ENCODE measurements at places on chromosomes 5 and 9.

DNA sequence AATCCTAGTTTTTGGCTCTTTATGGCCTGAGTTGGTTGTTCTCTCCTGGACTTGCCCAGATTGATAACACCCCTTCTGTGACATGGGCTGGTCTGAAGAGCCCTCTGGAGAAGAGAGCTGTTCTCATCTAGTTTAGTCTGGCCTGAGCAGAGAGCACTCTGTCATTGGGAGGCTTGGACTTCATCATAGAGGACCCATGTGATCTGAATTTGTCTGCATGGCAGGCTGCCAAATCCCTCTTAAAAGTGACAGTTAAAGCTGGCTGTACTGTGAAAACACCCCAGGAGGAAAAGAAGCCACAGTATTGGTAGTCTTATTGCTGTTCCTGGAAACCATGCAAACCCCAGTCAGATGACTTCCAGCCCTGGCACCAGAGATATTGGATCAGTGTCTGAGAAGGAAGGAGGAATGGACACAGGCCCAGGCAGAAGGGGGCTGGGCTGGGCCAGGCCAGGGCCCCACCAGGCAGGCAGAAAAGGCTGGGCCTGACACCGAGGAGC is 3.7 kb upstream of the WDR31 start:
- DNase-seq = peak; percentile 98

DNA sequence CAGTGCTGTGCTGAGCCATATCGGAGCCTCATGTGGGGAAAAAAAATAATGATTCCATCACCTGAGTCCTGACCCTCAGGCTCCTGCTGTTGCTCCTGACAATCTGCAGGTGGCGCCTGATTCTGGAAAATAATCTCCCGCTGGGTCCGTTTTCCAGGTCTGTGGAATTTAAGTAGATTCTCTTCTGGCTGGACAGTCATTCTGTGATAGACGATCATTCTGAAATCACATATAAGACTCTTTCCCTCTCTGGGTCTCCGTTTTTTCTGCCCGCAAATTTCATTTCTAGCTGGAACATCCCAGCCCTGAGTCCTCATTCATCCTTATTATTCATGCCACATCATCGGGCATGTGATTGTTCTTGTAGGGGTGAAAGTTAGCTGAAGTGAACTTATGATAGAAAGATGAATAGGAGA is 22.1 kb upstream of the STXBP1 start:
- peak; percentile 52 for DNase-seq

DNA sequence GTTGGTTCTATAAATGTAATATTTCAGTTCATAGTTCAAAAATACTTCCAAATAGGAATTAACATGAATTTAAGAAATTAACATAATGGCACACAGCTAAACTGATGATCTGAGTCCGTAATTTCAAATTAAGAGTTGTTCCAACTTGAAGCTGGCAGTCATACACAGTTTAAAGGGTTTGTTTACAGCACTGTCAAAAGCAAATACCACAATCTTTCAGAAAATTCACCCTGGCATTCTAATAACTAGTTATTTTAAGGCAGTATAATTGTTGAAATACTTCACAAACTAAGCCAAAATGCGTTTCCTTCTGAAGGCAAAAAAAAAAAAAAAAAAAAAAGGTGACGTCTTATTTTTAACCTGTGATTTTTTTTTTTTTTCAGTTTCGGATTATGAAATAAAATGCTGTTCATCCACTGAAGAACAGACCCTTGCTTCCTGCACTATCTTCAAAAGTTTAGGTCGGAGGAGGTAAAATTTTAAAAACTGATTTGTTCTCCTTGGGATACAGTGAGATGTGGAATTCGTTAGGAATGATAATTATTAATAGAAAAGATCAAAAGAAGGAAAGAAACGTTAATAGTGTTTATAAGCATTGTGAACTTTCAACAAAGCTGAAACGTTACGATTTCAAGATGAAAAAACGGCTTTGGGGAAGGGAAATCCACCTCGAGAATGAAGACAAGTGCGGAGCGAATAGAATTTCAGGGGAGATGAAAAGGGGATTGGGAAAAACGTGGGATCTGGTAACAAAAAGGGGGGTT is 850 bp downstream of the IL6ST start:
- DNase-seq = no peak

- no peak for DNase-seq
Observed at GRCh38 chr9:74095925-74096324, 401.2 kb upstream of the RORB start.

DNA sequence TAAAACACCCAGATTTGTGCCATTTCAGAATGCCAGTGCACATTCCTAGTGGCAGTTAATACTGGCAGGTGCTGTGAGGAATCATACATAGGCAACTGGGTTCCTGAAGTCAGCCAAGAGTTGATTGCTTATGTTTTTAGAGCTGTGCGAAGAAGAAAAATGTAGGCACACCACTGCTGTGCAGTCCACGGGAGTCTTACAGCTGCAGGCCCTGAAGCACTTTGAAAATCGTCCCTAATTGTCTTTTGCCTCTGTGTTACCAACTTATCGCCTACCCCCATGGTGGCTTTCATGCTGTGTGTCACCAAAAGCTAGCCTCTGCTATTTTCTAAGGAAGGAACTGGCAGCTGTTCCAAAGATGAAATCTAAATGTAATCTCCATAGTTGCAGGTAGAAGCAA is 263.9 kb downstream of the ARRDC3 start:
- no peak for DNase-seq

- DNase-seq = no peak
Observed at GRCh38 chr9:27703216-27703980, 130.1 kb upstream of the C9orf72 start.

- no peak for DNase-seq
Observed at GRCh38 chr9:117722108-117722761, 18.0 kb downstream of the TLR4 start.

- DNase-seq = no peak
Observed at GRCh38 chr9:72614067-72614466, 92.7 kb downstream of the TMC1 start.
